ELR (cell line): ENCODE measurements at places on chromosomes 2 and 18.

DNA sequence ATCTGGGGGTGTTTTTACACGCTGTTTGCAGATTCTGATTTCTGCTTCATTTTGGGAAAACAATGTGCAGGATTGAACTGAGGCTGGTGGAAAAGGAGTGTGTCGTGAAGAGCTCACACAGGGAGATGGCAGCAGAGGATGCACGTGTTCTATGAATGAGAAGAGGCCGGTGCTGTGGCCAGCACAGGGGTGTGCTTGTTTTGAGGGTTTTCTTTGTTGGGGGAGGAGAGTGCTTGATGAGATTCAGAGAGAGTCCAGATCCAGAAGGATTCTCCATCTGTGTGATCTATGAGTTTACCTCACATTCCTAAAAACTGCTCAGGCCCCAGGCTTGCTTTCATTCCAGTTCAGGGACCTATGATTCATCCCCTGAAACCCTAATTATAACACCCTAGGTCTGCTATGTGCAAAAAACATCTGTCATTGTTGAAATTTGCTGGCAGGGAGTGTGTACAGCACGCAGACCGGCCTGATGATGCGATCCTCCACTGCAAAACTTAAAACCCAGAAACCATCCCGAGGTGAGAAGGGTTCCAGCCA is 12.1 kb downstream of the TGFA start:
- peak; percentile 46 for DNase-seq

DNA sequence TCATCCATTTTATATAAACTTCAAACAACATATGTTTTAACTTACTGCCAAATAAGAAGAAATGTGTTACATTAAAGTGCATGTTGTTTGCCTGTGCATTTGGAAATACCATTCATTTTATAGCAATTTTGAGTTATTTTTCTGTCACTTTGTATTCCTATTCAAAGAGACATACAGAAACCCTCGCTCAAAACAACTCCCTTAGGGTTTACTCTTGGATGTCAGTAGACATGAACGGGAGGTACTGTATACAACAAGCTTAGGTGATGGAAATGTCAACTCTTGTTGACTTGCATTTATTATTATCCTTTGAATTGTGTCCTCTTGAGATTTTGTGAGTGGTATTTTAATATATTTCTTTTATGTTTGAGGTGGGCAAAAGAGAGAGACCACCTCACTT is 132.3 kb downstream of the CAMKMT start:
- DNase-seq, result no peak

DNA sequence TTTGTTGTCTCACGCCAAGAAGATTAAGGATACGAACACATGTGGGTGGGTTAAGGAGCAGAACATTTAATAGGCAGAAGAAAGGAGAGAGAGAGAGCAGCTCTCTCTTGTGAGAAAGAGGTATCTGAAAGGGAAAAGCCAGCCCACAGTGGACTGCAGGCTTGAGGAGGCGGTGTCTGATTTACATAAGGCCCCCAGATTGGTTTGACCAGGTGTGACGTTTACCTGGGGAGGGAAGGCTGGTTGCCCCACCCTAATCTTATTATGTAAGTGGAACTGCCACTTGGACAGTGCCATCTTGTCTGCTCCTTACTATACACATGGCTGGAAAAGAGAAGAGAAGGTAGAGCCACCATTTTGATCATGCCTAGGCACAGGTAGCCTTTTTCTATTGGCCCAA is 189.2 kb downstream of the NCK2 start:
- no peak for DNase-seq

DNA sequence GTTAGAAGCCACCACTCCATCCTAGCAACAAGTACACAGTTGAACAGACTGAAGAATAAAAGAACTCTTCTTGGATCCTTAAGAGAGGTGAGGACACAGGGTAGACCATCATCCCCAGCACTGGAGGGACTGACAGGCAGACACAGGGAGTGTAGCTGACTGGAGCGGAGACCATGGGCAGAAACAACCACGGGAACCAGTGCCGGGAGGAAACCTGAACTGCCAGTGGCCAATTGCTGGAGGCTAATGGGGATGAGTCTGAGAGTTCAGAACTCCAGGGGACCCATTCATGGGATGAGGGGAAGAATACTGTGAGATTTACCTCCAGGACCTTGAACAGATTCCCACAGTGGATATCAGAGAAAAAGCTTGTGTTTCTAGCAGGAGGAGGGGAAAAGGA is 76.8 kb downstream of the HS6ST1 start:
- DNase-seq, result no peak
